ENCODE measurements at places on chromosomes 3 and 15. TPM values are rescaled to one million over a fixed set of nuclear protein-coding genes. Genes with fewer than 3 reads are reported as not detected.

DNA sequence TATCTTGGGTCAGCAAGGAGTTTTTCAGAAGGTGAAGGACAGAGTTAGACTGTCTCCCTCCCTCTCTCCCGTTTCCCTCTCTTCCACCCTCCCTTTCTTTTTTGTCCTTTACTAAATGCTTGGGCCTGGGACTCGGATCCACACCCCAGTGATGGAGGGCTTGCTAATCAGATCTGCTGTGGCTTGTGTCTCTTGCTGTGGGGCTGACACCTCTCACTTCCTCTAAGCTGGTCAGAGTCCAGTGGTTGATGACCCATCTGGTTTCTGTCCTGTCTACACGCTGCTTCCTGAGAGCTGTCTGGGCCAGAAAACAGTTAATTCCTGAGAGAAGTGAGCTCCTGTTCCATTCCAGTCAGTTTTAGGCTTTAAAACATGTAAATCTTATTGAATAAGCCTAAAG, 849 bp downstream of the TRAK1 start:
- H3K4me3 ChIP-seq = no peak overlapping the region
- H3K36me3 ChIP-seq = no peaks in the 10 kb centered on the region
- no peaks in the 10 kb centered on the region for H3K4me1 ChIP-seq
- H3K27ac ChIP-seq = no peak overlapping the region
- DNase-seq = no peak
- no peaks in the 10 kb centered on the region for H3K27me3 ChIP-seq

Gene CDHR4
- polyA plus RNA-seq = not detected

Gene SERPINI2
- not detected for polyA plus RNA-seq

GRCh38 chr3:95721938-95722337, 1092.5 kb upstream of the EPHA6 start:
- DNase-seq = no peak
- H3K4me1 ChIP-seq = no peaks in the 10 kb centered on the region
- no peaks in the 10 kb centered on the region for H3K27me3 ChIP-seq
- H3K27ac ChIP-seq = no peak overlapping the region

GRCh38 chr15:101672298-101672697, 20.1 kb upstream of the TM2D3 start:
- H3K36me3 ChIP-seq = peaks cover 20% of the 10 kb centered on the region
- H3K4me3 ChIP-seq = no peak overlapping the region
- H3K4me1 ChIP-seq = no peaks in the 10 kb centered on the region
- no peak for DNase-seq
- no peaks in the 10 kb centered on the region for H3K27me3 ChIP-seq
- no peak overlapping the region for H3K27ac ChIP-seq

- H3K4me1 ChIP-seq = peaks cover 2% of the 10 kb centered on the region
- H3K36me3 ChIP-seq = no peaks in the 10 kb centered on the region
- H3K4me3 ChIP-seq = no peak overlapping the region
Measured at GRCh38 chr3:108389372-108389771, 93.0 kb downstream of the HHLA2 start.

DNA sequence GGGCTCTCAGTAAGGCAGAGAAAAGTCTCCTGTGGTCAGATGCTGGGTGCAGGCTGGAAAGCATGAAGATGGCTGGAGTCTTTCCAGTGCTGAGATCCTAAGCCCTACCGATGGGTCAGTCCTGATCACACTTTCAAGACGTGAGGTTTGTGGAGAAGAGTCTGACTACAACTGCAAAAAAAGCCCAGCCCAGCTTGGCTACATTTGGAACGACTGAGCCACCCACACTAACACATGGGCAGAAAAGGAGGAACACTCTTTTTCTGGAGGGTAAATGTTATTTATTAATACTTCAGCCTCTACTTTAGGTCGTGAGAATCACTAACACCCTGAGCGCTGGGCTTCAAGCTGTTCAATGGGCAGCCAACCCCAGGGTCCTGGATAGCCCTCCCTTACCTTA, 22.0 kb upstream of the C3orf22 start:
- H3K4me1 ChIP-seq = no peaks in the 10 kb centered on the region
- H3K27me3 ChIP-seq = no peaks in the 10 kb centered on the region
- H3K4me3 ChIP-seq = no peak overlapping the region
- DNase-seq = no peak
- no peak overlapping the region for H3K27ac ChIP-seq
- H3K36me3 ChIP-seq = no peaks in the 10 kb centered on the region

DNA sequence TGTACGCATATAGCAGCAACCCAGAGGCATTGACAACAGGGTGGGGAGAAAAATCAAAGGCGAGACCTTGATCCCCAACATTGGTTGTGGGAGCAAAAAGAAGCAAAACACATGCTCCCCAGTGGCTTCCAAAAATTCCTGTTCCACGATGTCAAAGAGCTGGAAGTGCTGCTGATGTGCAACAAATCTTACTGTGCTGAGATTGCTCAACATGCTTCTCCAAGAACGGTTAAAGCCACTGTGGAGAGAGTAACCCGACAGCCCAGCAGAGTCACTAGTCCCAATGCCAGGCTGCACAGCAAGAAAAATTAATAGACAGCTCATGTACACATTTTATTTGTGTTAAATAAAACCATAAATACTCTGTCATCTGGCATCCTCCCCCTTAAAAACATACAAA, 179.9 kb upstream of the PFN2 start:
- no peaks in the 10 kb centered on the region for H3K27me3 ChIP-seq
- H3K36me3 ChIP-seq = no peaks in the 10 kb centered on the region
- H3K4me1 ChIP-seq = no peaks in the 10 kb centered on the region
- no peak overlapping the region for H3K4me3 ChIP-seq
- DNase-seq = no peak

Gene CIDEC
- not detected for polyA plus RNA-seq

GRCh38 chr3:14922863-14923262, 24.5 kb upstream of the NR2C2 start:
- H3K27me3 ChIP-seq = no peaks in the 10 kb centered on the region
- DNase-seq = no peak
- H3K4me3 ChIP-seq = no peak overlapping the region
- no peaks in the 10 kb centered on the region for H3K4me1 ChIP-seq
- no peaks in the 10 kb centered on the region for H3K36me3 ChIP-seq

Gene TNNC1
- 1.5 TPM for polyA plus RNA-seq

GRCh38 chr15:99176757-99177156, 71.9 kb downstream of the SYNM start:
- no peak overlapping the region for H3K27ac ChIP-seq
- H3K4me1 ChIP-seq = no peaks in the 10 kb centered on the region
- H3K27me3 ChIP-seq = no peaks in the 10 kb centered on the region
- no peak for DNase-seq
- no peak overlapping the region for H3K4me3 ChIP-seq

- no peak overlapping the region for H3K27ac ChIP-seq
- no peaks in the 10 kb centered on the region for H3K27me3 ChIP-seq
- no peaks in the 10 kb centered on the region for H3K36me3 ChIP-seq
- no peaks in the 10 kb centered on the region for H3K4me1 ChIP-seq
Measured at GRCh38 chr15:96619174-96619573, 288.7 kb downstream of the NR2F2 start.

GRCh38 chr3:119293871-119294695, at the start of gene ARHGAP31:
Gene ARHGAP31 (plus strand): TSS chr3:119294383. CDS start chr3:119294905, 522 bp downstream.
- H3K4me3 ChIP-seq = peak within 1 kb of the TSS; percentile 50
- peaks cover 26% of the 10 kb centered on the region for H3K4me1 ChIP-seq
- H3K27ac ChIP-seq = peak within 1 kb of the TSS; percentile 91
- DNase-seq = peak; percentile 84
- no peaks in the 10 kb centered on the region for H3K27me3 ChIP-seq
- H3K36me3 ChIP-seq = no peaks in the 10 kb centered on the region

- no peaks in the 10 kb centered on the region for H3K27me3 ChIP-seq
- H3K27ac ChIP-seq = no peak overlapping the region
- DNase-seq = no peak
- H3K4me3 ChIP-seq = no peak overlapping the region
- no peaks in the 10 kb centered on the region for H3K4me1 ChIP-seq
Measured at GRCh38 chr3:117304681-117305080, 595.1 kb downstream of the TUSC7 start.

DNA sequence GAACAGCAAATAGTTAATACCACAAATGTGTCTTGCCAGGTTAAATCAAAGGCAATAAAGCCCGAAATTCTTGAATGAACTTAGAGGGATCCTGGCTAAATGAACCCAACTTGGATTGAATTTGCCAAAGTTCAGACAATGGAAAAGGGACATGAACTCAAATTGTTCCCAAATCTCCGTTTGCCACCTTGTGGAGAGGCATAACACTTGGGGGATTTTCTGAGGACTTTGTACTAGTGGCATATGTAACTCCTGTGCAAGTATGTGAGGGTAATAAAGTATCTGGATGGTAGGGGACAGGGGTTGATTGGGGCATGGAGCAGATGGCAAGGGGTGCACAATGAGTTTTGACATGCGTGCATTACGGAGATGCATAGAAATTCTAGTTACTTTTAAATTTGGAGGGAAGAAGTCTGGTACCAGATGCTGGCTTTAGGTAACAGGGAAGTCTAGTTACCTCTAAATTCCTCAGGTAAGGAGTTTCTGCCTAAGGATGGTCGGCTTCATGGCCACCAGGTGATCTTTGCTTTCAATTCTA, 1.2 kb upstream of the TCAIM start:
- H3K27me3 ChIP-seq = no peaks in the 10 kb centered on the region
- no peak for DNase-seq
- no peaks in the 10 kb centered on the region for H3K36me3 ChIP-seq

Gene RASGRP1
- polyA plus RNA-seq = 113 TPM

Gene CEP63
- 56.3 TPM for polyA plus RNA-seq
